Chondrocyte (in vitro differentiated cells): ENCODE measurements at places on chromosomes 16 and 17. TPM values are rescaled to one million over a fixed set of nuclear protein-coding genes. Genes with fewer than 3 reads are reported as not detected.

DNA sequence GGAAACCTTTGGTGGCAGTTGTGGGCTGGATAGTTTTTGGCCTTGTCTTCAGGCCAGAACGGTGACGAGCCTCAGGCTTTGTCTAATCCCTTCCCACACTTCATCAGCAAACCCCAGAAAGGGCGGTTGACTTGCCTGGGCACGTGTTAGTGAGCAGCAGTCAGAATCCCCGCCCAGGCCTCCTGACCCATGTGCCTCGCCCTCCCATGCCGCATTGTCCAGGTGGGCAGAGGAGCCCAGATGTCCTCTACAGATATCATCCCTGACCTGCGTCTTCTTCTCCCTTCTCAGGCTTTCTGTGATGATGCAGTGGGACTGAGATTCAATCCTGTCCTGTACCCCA lies 82.5 kb downstream of the OR1D5 start:
- DNase-seq, result peak; percentile 58

- DNase-seq, result no peak
Observed at GRCh38 chr16:74192281-74192797, 104.3 kb upstream of the PSMD7 start.

- DNase-seq, result no peak
Observed at GRCh38 chr16:28561557-28562187, 8.0 kb downstream of the SGF29 start.

GRCh38 chr16:57867000-57867561 lies 64.8 kb upstream of the KIFC3 start:
- DNase-seq, result no peak

DNA sequence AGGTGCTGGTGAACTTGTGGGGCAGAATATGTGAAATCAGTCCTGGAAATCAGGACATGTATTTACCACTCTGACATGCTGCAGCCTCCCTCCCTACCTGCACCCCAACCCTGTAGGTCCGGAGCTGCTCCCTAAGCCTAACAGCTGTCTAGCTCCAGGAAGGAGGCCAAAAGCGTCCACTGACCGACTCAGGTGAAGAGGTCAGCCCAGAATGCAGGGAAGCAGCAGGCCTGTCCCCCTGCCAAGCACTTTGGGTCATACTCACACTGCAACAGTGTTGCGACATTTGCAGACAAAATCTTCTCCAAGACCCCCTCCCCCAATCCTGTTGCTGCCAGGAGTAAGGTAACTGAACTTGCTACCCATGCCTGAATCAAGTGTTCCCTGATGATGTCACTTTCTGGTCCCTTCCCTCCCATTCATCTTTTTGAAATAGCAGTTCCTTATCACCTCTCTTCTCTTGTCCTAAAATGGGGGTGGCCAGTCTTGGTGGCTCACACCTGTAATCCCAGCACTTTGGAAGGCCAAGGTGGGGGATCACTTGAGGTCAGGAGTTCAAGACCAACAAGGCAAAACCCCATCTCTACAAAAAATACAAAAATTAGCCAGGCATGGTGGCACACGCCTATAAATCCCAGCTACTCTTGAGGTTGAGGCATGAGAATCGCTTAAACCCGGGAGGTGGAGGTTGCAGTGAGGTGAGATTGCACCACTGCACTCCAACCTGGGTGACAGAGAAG lies 1.3 kb upstream of the ACLY start:
- DNase-seq, result no peak

Gene KDM6B
- total RNA-seq, result 36.6 to 38.2 TPM (median 37.4 TPM) in 3 replicates

Gene LDHD
- 2.3 to 2.7 TPM (median 2.6 TPM) in 3 replicates for total RNA-seq

Gene MYH2
- total RNA-seq, result not detected in 3 replicates

Gene TTC19
- total RNA-seq, result 22.9 to 28.3 TPM (median 23.7 TPM) in 3 replicates
